ENCODE measurements at places on chromosomes 5 and 9.
A peak's percentile ranks its signal among the peaks of the same experiment; 100 is the strongest.

- DNase-seq = no peak
Observed at GRCh38 chr9:91433180-91433579, 9.5 kb upstream of the NFIL3 start.

- DNase-seq = no peak
Observed at GRCh38 chr5:143435210-143435657, 31.7 kb upstream of the NR3C1 start.

DNA sequence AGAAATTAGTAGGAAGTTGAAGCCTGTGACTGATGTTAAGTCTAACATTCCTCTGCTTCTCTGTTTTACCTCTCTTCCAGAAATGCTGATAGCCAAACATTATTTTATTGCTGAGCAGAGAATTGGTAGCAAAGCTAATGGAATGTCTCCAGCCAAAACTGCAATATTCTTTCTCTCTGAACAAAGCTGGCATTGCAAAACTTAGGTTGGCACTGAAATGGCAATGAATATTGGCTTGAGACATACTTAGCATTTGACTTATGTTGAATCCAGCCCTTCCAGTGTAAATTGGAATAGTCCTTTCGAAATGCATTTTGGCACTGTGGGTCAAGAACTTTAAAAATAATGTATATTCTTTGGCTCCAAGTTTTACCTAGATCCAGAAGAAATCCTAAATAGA is 21.1 kb downstream of the FAF2 start:
- no peak for DNase-seq

GRCh38 chr9:36903541-36904435 is 130.3 kb downstream of the PAX5 start:
- DNase-seq = no peak

- DNase-seq = no peak
Observed at GRCh38 chr5:107469485-107470294, 201.0 kb downstream of the EFNA5 start.

GRCh38 chr5:153551537-153552079 is 61.1 kb downstream of the GRIA1 start:
- DNase-seq = no peak

GRCh38 chr9:78239506-78239905 is 3.6 kb downstream of the CEP78 start:
- DNase-seq = no peak

GRCh38 chr9:87676976-87677775 is 48.7 kb upstream of the CTSL start:
- no peak for DNase-seq

DNA sequence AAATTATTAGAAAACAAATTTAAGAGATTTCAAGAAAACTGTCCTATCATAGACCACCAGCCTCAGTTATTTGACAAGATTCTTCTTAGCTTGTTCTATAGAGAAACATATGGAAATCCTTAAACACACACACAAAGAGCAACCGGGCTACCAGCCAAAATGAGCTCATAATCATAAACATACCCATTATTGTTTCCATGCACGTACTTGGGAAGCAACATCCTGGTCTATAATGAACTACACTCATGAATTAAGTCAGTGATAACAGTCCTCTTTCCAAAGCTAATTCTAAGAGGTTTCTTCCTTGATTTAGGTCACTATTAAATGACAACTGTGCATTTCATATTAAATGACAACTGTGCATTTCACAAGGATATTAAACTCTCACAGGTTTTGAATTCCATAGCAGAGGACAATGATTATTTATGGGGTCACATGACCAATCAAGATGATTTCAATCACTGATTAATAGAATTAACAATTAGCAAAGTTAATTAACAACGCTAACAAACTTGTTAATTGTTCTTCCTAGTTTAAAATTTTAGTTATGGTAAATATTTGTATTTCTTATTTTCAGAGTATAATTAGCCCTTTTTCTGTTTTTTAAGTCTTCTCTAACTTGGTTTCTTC is 77.0 kb downstream of the OXCT1 start:
- DNase-seq = no peak

DNA sequence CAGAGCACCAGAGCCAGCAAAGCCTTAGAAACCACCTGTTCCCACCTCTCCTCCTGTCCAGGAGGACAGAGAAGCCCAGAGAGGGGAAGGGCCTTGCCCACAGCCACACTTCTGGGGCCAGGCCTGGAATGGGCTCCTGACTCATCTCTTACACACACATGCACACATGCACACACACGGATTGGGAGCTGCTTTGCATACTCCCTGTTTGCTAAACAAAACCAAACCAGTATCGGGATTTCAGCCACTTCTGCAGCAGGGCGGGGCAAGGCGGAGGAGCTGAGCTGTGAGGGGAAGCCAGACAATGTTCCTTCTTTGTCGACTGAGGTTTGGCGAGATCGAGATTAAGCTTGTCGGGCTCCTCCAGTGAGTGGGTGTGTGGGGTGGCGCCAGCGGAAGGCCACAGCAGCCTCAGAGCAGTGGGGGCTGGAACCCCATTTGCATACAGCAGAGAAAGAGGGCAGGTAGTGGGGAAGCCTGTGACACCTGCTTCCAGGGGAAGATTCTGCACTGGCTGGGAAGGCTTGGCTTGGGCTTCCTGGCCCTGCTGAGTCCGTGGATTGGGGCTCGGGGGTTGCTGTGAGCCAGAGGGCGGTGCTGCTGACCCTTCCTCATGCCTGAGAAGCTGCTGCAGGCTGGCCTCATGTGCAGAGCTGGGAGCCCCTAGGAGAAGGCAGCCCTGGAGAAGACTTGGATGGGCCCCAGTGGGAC is 16.1 kb downstream of the GFI1B start:
- DNase-seq = no peak

DNA sequence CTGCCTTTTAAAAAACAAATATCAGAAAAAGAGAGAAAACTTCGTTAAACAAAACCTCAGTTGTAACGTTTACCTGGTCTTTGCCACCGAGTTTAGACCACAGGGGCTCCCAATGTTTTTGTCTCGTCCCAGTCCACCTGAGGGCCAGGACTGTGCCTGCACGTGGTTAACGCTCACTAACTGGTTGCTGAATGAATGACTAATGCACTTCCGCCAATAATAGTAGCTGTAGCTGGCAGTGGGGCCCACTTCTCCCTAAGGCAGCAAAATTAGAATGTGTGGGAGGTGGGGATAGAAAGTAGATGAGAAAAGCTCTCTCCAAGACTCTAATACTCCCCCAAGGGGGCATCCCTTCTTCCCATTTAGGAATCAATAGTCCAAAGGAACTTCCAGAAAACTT is 29.1 kb upstream of the MED27 start:
- DNase-seq = no peak

GRCh38 chr5:53480416-53481158 is at the start of gene FST:
Gene FST, plus strand, starts transcription at chr5:53480629. Its CDS starts 163 bp downstream, at chr5:53480792.
- DNase-seq = no peak

DNA sequence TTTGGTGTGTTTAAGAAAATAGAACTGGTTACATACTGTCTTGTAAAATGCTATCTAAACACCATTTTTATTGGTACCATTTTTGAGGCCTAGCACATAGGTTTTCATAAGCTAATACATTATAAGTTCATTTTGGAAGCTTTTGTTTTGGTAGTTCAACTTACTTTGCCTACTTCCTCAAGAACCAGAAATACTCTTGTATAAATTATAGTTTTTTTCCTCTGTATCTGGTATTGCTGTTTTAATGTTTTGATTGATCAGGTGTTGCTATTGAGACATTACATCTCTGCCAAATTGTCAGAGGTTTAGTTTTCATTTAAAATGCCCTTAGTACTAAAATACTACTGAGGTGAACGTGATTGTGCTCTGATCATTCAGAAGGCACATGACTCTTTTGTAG is 90.6 kb upstream of the GRHPR start:
- DNase-seq = no peak

DNA sequence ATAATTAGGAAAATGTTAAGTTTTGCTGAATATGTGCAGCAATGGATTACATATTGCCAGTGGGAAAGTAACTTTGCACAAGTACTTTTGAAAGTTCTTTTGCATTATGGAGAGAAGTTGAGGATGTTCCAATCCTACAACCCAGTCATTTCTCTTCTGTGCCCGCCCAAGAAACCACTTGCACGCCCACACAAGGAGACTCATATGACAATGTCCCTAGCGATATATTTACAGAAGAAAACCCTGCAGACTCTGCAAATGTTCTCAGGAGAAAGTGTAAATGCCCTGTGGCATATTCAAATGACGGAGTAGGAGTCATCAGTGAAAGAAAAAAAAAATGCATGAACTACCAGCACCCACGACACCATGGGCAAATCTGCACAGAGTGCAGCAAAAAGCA is 356.5 kb downstream of the CTNND2 start:
- DNase-seq = no peak

- peak; percentile 39 for DNase-seq
Observed at GRCh38 chr5:134113902-134114875, at the start of gene TCF7. Gene TCF7, plus strand, starts transcription at chr5:134114681. Its CDS starts 226 bp downstream, at chr5:134114907.

DNA sequence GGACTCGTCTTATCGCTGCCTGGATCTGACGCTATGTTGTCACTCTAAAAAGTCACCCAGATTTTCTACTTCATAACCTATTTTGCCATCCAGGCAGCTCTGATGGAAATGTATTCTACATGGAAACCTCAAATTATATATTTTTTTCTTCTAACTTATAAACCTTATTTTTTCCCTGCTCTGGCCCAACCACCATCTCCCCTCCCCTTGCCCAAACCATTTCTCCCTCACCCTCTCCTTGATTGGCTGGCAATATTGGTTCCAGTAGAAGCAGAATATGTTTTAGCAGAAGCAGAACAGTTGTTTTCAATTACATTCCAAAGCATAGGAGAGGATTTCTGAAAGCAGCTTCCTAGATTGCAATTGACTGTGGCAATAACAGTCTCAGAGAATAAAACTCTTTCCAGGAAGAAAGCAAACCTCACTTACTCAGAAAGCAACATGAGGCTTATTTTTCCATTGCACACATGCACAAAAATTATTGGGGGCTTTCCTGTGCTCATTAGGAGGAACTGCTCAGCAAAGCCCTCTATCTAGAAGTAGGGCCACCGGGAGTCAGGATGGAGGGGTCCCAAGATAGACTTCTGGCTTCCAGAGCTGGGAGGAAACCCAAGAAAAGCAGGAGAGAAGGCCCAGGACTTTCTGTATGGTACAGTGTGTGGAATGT is 191.8 kb downstream of the ESM1 start:
- DNase-seq = no peak

DNA sequence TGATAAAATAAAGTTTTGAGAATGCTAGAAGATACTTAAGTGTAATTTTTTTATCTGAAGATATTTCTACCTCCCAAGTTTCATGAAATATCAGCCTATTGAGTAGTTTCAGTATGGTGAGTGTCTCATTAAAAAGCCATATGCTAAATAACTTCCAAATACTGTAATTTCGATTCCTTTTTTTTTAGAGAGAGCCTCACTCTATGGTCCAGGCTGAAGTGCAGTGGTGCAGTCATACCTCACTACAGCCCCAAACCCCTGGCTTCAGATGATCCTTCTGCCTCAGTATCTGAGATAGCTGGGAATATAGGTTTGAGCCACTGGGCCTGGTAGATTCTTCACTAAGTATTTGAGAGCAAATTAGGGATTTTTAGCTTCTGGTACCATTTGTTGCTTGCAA is 24.5 kb downstream of the CDC42SE2 start:
- no peak for DNase-seq

- DNase-seq = no peak
Observed at GRCh38 chr9:116062206-116062550, 91.4 kb upstream of the PAPPA start.

DNA sequence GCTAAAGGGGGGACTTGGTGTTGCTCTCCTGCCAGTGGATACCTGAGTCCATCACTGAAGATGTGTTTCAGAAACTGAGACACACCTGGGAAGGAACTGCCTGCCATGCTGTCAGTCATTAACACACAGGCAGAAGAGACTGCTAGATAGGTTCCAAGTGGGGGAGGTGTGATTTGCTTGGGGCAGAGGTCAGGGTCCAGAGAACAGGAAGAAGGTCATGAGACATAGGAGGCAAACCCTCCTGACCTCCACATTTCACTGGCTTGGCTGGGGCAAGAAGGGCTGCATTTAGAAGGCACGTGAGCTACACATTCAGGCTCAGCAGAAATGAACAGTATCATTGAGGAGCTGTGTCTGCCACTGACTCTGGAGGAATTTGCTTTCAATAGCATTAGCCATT is 215.8 kb downstream of the HSPA4 start:
- DNase-seq = no peak

- no peak for DNase-seq
Observed at GRCh38 chr9:107945961-107946360, 456.4 kb upstream of the KLF4 start.
